ENCODE measurements at places on chromosomes 7 and 10.
A peak's percentile ranks its signal among the peaks of the same experiment; 100 is the strongest.

GRCh38 chr7:95059842-95060313, 152.5 kb downstream of the PPP1R9A start:
- peak; percentile 18 for DNase-seq

- no peak for DNase-seq
Observed at GRCh38 chr7:106026101-106026500, 63.0 kb downstream of the CDHR3 start.

- no peak for DNase-seq
Observed at GRCh38 chr7:111873963-111874690, 311.8 kb upstream of the IMMP2L start.

DNA sequence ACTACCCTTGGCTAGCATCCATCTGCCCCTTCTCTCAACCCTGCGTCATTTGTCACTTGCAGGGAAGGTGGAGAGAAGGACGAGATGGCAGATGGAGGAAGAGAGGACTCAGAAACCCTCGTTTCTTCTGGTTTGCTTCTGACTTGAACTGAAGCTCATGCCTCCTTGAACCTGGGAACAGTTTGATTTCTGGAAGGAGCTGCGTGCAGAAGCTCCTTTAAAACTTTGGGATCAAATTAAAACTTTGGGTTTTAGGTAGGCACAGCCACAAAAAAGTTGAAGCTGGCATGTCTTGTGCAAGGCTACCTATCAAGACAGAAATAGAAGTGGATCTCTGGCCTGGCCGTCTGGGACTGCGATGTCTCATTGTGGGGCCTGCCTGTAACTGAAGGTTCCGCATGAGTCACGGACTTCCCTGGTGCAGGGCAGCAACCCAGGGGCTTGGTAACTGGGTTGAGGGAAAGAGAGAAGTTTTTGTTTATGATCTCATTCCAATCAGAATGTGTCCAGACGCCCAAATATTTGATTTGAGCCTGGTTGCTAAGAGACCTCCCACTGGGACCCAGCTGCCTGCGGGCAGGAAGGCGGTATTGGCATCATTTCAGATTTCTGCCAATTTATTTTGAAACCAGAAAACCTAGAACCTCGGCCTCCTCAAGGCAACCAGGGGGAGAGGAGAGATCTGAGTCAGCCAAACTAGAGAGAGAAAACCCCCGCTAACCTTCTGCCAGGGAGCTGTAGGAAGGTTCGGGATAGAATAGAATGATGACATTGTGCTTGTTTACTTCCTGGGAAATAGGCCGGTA, 15.8 kb upstream of the CAMK1D start:
- DNase-seq: peak; percentile 92

DNA sequence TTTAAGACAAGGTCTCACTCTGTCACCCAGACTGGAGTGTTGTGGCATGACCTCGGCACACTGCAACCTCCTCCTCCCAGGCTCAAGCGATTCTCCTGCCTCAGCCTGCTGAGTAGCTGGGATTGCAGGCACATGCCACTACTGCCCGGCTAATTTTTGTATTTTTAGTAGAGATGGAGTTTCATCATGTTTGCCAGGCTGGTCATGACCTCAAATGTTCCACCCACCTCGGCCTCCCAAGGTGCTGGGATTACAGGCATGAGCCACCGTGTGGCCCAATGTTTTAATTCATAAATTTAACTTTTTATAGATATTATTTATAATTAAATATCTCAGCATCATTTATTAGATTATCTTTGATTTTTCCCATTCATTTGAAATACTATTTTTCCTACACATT, 658.0 kb upstream of the NRG3 start:
- DNase-seq: no peak

- peak; percentile 66 for DNase-seq
Observed at GRCh38 chr10:125209591-125210355, 49.4 kb upstream of the CTBP2 start.

DNA sequence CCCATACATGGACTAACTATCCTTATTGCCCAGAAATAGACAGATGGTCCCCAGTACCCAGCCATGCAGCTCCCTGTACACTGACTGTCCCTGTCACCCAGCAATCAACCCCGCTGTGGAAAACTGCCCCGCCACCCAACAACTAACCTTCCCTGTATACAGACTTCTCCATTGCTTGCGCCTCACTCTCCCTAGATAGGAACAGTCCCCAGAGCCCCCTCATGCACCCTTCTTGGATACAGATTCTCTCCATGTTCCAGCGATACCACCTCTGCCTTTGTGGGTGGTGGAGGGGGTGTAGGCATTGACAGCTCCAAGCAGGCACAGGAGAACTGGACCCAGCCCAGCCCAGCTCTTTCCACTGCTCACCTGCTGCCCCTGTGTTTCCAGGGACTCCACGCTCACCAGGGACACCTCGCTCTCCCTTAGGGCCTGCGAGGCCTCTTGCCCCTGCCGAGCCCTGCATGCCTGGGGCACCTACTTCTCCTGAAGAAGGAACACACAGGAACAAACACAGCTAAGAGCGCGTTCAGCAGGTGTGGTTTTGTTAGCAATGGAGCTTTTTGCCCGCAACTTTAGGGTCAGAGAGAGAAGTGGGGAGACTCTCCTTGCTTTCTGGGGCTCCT, 7.2 kb downstream of the SFTPD start:
- no peak for DNase-seq

DNA sequence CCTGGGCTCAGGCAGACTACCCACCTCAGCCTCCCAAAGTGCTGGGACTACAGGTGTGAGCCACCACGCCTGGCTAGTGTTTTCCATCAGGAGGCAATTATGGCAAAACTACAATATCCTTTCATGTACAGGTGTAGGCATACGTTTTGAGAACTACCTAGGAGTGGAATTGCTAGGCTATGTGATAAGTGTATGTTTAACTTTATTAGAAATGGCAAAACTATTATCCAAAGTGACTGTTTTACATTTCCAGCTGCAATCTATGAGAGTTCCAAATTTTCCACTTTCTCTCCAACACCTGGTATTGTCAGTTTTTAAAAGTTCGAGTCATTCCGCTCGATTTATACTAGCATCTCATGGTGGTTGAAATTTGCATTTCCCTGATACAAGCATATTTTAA, 59.0 kb downstream of the ZMYND11 start:
- DNase-seq: no peak

DNA sequence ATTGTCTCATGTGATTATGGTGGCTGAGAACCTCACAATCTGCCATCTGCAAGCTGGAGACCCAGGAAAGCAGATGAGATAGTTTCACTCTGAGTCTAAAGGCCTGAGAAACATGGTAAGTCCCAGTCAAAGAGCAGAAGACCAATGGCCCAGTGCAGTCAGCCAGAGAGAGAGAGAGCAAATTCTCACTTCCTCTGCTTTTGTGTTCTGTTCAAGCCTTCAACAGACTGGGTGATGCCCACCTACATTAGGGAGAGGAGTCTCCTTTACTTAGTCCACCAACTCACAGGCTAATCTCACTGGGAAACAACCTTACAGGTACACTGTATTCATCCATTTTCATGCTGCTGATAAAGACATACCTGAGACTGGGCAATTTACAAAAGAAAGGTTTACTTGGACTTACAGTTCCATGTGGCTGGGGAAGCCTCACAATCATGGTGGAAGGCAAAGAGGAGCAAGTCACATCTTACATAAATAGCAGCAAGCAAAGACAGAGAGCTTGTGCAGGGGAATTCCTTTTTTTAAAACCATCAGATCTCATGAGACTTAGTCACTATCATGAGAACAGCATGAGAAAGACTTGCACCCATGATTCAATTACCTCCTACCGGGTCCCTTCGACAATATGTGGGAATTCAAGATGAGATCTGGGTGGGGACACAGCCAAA, 4.7 kb upstream of the FRMPD2 start:
- DNase-seq: no peak

DNA sequence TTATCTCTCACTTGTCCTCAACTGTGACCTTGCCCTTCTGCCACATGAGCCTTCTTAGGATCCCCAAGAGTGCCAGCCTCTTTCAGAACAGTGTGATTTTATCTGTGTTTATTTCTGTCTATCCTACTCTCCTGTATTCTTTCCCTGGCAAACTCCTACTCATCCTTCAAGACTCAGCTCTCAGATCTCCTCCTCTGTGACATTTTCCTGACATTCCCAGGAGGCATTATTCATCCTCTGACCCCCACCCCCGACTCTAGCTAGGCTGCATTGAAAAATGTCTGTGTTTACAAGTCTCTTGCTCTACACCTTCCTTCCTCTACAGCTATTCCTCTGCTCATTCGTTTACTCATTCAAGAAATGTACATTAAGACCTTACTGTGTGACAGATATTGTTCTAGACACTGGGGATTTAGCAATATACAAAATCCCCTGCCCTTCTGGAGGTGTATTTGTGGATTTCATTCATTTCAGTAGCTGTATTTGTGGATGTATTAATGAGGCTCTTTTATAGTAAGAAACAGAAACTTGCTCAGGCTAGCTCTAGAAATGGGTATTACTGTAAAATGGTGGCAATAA, 61.4 kb upstream of the COMTD1 start:
- no peak for DNase-seq

DNA sequence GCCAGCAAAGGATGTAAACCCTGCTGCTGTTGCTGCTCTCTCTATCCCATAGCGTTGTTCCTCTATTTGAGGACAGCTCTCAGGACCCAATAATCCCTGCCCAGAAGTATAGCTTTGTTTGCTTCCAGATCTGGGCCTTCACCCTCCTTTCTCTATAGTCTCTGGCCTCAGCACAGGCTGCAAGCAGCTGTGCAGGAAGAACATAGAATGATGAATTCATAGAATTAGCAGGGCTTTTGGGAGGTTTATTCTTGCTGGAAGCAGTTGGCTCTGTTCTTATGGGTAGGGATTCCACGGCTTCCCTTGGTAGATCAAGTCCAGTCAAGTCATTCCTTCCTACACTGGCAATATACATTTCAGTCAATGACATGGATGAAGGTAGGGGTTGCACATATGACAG, 354.7 kb downstream of the HPSE2 start:
- no peak for DNase-seq

DNA sequence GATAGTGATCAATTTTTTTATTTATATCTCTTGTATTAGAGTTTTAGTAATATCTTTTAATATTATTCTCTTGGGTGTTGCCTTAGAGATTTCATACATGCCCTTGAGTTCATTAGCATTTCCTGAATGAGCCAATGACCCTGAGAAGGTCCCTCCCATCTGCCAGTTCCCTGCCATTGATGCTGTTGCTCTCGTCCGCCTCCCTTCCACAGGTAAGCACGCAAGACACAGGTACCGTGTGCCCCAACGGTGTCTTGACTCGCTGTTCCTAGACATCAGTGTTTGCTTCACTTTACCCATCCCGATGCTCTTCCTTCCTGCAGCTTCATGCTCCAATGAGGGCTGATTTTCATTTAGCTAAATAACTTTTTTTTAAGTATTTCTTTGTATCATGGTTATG, 19.7 kb upstream of the PWWP2B start:
- no peak for DNase-seq
